ENCODE measurements at places on chromosomes 6 and 20.

- DNase-seq: no peak
Measured at GRCh38 chr6:111591370-111591900, 14.2 kb downstream of the TRAF3IP2 start.

DNA sequence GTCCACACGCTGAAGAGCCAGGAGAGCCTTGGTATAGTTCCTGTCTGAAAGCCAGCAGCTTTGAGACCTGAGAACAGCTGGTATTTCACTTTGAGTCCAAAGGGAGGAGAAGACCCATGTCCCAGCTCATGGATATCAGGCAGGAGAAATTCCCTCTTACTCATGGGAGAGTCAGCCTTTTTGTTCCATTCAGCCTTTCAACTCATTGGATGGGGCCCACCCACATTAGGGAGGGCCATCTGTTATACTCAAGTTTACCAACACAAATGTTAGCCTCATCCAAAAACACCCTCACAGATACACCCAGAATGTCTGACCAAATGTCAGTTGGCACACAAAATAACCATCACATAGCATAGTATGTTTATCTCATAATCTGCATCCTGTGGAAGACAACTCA is 80.1 kb downstream of the GMDS start:
- DNase-seq: no peak

- no peak for DNase-seq
Measured at GRCh38 chr6:1104988-1105670, 206.8 kb upstream of the FOXQ1 start.

GRCh38 chr6:73774311-73774774 is 78.3 kb downstream of the CD109 start:
- no peak for DNase-seq

GRCh38 chr20:62156592-62157386 is 13.2 kb downstream of the SS18L1 start:
- DNase-seq: peak; percentile 55

- DNase-seq: no peak
Measured at GRCh38 chr6:143215771-143216170, 155.1 kb downstream of the AIG1 start.

- no peak for DNase-seq
Measured at GRCh38 chr20:47964149-47964548, 178.9 kb upstream of the SULF2 start.

DNA sequence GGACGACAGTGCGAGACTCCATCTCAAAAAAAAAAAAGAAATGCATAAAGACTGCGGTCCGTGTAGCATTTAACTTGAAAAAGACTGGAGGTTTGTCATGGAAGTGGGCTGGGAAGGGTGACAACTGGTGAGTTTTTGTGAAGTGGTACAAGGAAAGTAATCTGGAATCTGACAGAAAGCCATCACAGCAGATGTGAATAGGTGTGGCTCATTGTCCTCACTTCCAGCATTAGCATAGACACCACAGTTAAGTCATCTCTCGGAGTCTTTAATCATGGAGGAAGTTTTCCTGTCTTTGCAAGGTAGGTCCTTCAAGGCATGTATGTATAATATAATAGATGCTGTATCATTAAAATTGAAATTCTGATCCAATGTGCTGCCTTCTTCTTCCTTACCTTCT is 453.2 kb downstream of the TFAP2A start:
- DNase-seq: no peak

DNA sequence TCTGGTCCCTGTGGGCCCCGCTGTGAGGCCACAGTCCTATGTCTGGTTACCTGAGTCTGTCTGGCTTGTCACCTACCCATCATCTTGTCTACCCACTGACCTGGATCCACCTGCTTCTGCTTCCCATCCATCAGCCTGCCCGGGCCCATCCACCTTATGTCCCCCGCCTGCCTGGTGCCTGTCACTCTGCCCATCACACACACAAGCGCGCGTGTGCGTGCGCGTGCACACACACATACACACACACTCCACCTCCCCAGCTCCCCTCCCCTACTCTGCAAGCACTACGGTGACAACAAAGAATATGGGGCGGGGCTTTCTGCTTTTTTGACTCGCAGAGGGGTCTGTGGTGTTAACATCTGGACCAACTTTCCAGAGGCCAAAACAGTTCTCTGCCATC is 8.0 kb downstream of the CDH22 start:
- no peak for DNase-seq

- DNase-seq: no peak
Measured at GRCh38 chr6:34919651-34920050, 30.6 kb downstream of the ANKS1A start.

GRCh38 chr6:168985705-168986104 is 267.9 kb downstream of the THBS2 start:
- no peak for DNase-seq

DNA sequence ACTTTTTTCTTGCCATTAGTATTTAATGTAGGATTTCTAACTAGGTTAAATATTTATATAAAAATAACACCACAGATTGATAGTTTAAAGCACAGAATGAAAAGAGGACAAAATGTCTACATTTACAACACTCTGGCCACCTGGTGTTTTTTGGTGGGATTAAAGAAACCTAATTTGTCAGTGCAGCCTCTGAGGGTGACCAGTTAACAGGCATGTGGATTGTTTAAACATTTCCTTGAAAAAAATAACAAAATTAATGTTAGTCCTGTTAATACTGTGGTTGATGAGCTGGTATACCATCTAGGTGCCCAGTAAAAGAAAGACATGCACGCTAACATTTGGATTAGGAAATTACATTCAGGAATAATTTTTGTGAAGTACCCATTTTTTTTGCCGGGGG is 8.8 kb downstream of the SLC9A8 start:
- no peak for DNase-seq

- no peak for DNase-seq
Measured at GRCh38 chr6:23410439-23410838, 715.6 kb upstream of the NRSN1 start.

- DNase-seq: no peak
Measured at GRCh38 chr20:58239216-58239615, 10.8 kb upstream of the ANKRD60 start.

DNA sequence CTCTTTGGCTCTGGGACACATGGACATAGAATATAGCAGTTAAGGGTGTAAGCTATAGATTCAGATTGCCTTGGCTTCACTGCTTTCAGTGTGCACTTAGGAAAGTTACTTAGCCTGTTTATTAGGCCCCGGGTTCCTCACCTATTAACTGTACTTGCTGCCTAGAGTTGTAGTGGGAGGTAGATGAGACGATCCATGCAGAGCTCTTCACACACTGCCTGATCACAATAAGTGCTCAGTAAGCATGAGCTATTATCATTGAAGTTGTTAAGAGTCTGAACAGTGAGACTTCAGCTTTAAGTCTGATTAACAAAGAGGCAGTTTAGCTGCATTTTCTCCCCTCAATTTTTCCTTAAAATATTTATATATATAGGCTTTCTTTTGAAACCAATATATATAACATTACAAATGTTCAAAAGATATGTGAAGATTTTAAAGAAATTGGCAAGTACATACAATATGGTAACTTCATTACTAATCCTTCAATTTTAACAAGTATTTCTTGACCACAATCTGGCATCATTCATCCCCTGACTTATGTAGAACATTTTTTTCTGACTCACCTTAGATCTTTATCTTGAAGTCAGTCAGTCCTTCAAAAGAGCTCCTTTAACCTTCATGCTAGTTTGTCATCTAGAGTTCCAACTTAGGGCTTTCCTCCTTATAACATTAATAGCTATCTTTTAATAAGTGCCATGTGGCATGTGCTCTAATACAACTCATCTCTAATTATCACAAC is 20.5 kb upstream of the SUPT3H start:
- no peak for DNase-seq

- DNase-seq: no peak
Measured at GRCh38 chr20:50560867-50561266, 50.7 kb downstream of the PTPN1 start.

DNA sequence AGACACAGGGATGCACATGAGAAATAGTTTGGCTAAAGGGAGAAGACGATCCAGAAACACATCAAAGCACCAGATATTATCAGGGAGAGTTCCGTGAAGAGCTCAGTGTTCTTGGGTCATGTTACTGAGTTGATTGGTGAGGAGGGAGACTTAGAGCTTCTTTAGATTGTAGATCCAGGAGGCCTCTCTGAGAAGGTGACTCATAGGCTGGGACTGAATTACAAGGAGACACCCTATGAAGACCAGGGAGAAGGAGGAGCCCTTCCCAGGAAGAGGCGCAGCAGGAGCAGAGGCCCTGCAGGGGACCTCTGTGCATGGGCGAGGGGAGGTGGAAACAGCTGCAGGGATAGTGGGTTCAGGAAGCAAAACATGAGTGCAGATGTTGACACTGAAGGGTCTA is 196.5 kb downstream of the SLC24A3 start:
- DNase-seq: no peak

- DNase-seq: no peak
Measured at GRCh38 chr20:2752567-2753460, 47.6 kb downstream of the CPXM1 start.

DNA sequence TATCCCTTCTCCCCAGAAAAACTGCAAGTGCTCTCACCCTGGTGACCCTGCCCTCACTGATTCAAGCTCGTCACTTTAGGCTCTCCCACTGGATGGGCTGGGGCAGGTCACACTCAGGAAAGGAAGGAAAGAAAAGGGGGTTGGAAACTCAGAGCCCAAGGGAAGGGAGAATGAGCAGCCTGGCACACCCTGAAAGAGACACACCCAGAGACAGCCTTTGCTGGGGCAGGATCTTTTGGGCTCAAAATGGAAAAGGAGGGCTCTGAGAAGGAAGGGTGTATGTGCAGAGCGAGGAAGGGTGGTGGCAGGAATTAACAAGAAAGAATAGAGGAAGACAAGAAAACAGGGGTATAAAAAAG is 2.5 kb downstream of the PPP1R18 start:
- DNase-seq: no peak

GRCh38 chr6:99434702-99435530 is 9.8 kb upstream of the PNISR start:
- DNase-seq: no peak

GRCh38 chr6:63572747-63573075 is 431 bp downstream of the LOC128125822 start:
- no peak for DNase-seq

GRCh38 chr6:33694401-33694931 is 17.0 kb downstream of the UQCC2 start:
- DNase-seq: no peak

DNA sequence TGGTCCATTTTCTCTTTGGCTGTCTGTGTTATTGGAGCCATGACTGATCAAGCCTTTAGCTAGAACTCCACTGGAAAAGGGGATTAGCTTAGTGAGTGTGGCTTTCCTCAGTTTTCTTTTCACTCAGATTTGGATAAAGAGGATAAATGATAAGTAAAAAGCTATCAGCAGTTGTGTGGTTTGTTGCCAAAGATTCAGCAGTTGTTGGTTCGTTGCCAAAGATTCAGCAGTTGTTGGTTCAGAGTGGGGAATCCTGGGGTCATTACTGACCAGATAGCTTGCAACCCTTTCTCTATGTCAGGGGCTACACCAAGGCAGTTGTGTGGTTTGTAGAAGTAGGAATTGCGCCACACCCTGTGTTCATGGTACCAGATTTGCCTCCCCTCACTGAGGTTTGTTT is 107.7 kb upstream of the SCP2D1 start:
- no peak for DNase-seq

DNA sequence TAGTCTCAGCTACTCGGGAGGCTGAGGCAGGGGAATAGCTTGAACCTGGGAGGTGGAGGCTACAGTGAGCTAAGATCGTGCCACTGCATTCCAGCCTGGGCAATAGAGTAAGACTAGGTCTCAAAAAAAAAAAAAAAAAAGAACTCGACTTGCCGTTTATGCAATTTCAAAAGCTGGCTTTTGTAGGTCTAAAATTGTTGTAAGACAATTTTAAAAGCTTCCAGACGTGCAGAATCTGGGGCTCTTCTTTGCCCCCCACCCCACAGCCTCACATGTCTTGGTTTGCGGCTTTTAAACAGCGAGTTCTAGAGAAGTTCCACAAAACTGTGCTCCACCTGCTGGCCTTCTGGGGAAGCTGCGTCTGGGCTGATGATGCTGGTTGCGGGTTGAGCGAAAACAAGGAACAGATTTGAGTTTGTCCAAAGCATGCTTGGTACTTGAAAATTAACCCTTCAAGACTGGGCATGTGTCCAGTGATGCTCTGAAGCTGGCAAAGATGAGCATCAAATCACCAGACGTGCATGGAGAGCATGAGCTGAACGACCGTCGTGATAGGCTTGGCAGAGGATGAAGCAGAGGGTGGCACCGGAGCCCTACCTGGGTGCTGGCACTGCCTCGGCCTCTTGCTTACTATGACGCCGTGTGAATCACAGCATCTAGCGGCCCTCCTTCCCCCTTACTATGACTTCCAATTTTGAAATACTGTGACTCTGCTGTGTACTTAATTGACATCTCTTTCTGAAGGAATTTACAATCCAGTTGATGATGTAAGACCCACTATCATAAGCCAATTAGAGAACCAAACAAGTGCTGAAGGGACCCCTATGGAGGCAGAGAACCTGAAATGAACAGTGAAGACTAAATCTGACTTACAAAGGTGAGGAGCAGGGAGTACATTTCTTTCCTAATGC is 171.4 kb downstream of the GMPR start:
- no peak for DNase-seq

- no peak for DNase-seq
Measured at GRCh38 chr20:36147690-36148089, 6.8 kb upstream of the EPB41L1 start.

DNA sequence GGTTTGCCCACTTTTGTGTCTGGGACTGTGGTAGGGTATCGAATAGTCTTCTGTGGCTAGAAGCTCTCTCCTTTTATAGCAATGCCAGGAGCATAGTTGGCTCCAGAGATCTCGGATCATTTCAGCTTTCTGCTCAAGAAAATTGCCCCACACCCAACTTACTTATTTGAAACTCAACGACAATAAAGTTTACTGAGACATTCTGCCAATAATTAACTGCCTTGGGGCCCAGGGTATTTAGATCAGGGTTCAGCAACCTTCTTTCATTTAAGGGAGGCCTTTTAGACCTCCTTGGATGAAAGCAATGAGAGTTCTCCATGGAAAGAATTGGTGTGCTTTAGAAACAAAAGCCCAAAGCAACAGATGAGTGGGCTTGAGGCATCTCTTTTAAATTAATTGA is 53.8 kb upstream of the GMPR start:
- no peak for DNase-seq

- no peak for DNase-seq
Measured at GRCh38 chr6:157265186-157265585, 58.1 kb downstream of the TMEM242 start.

GRCh38 chr6:156650896-156651390 is 126.2 kb upstream of the ARID1B start:
- no peak for DNase-seq

DNA sequence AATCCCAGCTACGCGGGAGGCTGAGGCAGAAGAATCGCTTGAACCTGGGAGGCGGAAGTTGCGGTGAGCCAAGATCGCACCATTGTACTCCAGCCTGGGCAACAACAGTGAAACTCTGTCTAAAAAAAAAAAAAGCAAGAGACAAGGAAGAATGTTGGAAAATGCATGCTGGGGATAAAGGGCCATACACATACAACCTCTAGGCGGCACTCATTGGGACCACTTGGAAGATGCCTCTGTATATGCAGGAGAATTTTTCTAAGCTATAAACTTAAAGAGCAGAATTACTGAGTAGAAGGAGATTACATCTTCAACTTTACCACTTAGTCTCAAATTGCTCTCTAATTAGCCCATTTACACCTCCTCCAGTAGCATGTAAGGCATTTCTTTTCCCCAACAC is 42.8 kb downstream of the ZBTB9 start:
- no peak for DNase-seq
